CD4-positive, alpha-beta T cell treated with Interleukin-15 for 4 hours (primary cell): ENCODE measurements at places on chromosomes 12 and 14.

DNA sequence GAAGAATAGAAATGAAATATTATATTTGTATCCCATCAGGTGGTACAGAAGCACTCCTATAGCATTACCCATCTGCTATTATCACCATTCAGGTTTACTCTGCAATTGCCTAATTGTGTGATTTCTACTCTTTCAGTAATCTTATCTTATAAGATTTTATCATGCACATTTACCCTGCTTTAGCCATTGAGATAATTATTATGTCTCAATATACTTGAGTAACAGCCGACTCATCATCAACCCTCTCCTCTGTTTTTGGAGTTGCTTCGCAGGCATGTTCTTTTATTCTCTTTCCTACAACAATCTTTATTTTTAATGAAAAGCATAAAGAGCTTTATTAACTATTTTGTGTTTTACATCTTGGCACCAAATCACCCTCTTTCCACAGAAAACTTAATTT is 419.9 kb downstream of the LRIG3 start:
- DNase-seq, result no peak

GRCh38 chr14:100845341-100845740 is 19.4 kb downstream of the MEG3 start:
- DNase-seq, result no peak

DNA sequence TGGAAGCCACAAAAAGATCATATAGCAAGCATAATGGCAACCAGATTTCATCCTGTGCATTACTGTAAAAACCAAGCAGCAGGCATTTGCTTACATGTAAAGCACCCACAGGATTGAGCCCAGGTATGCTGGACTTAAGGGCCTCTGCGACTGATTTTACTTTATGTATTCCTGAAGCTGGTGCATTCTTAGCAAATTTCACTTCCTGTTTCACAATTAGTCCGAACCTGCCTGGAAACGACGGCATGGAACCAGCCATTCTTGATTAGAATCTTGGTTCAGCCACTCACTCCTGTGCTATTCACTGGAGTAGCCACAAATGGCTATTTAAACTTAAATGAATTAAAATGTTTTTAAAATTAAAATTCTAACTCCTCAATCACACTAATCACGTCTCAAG is 239.2 kb downstream of the NUAK1 start:
- DNase-seq, result no peak

DNA sequence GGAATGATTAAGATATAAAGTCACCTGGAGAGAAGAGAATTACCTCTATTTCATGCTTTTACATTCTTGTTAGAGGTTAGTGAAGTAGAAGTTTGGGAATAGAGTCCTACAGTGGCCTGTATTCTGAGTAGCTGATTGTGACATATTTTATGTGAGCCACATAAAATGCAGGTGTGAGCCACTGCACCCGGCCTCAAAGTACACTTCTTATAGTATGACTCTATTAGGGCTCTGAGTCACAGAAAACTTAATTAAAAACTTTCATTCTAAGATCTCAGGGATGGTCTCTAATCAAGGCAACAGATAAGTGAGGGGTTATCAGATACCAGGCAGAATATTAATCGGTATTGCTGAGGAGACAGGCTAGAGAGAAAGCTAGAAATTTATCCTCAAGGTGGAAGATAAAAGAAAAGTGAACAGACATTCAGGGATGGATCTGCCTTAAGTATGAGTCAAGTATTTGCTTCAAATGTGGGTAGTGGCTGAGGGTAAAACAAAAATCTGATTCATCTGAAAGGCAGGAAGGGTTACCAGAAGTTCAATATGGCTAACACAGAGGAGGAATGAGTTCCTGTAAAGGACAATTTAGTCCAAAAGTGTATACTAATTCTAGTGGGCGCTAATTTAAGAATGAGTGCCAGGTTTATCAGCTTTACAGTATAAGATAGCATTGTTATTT is 5.5 kb upstream of the G2E3 start:
- DNase-seq, result no peak

DNA sequence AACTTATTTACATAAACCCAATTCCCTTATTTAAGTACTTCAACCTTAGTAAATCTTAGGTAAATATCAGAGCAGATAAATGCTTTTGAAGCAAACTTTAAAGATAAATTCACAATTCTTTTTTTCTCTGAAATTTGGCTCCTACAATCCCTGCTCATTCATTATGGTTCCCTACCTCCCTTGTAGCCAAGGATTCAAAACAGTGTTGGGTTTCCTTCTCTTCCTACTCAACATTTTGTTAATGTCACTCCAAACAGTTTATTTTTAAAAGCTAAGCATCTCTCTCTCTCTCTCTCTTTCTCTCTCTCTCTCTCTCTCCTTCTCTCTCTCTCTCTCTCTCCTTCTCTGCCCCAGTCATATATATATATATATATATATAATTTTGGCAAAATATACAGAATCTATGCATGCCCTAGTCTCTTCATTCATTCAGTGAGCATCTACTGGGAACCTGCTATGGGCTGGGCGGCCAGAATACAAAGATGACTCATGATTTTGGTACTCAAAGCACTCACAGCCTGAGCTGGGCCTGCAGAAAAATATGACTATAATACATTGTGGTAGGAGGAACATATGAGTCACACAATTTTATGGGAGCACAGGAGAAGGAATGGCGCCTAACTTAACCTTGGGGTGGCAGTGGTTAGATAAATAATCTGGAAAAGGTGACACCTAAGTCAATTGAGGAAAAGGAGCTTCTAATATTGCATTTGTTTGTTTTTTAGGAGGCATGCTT is 123.7 kb upstream of the DHRS4 start:
- no peak for DNase-seq

- DNase-seq, result no peak
These were observed 118.4 kb downstream of the SAMD4A start for GRCh38 chr14:54685286-54685845.

DNA sequence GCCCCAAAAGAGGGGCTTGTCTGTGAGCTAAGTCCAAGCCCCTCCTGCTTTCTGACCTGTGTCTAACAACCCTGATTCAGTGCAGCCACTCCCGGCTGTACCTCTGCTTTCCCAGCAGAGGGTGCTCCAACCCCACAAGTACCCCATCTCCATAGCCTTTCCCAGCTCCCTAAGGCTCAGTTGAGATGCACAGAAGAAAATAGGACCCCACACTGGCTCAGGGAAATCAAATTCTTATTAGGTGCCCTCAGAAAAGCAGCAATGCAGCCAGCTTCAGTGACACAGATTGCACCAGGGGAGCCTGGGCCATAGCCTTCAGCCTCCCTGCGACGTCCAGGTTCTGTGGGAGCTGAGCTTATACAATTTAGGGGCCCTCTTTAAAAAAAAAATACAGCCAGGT is 49.9 kb downstream of the LRRC74A start:
- peak; percentile 48 for DNase-seq

GRCh38 chr12:113598815-113599406 is 127.2 kb upstream of the LHX5 start:
- no peak for DNase-seq

DNA sequence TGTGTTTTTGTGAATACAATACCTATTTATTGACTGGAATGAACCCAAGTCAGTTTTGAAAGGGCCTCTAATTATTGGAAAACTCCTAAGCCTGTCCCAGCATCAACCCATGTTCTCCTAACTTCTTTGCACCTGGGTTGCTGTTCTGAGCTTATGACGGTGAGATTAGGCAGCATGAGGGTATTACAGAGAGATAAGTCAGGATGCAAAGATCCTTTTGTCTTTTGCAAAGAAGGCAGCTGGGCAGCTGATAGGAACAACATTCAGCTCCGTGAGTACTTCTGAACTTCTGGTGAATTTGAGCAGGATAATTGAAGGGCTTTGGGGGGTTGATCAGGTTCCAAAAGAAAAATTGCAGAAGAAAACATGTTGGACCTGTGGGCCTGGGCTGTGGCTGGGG is at the start of gene PDE6H:
TSS of gene PDE6H (plus strand) at position 227 of the 400 bp plus-strand sequence. CDS start 4,971 bp downstream, outside the sequence.
- no peak for DNase-seq

DNA sequence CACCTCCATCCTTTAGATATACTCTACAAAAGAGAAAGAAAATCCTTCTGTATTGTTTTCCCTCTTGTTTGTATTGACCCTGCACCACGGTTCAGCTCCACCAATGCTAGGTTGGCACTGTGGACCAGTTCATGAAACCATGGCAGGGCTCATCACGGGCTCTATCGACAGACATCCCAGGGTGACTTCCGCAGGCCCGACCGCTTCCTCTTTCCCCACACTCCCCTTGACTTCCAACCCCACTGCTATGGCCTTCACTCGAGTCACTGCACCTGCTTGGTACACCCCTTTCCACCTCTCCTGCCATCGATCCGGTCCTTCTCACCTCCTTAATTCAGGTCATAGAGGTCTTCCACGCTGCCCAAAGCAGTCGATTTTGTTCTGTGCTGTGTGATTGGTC is 21.2 kb upstream of the AKAP5 start:
- DNase-seq, result no peak

DNA sequence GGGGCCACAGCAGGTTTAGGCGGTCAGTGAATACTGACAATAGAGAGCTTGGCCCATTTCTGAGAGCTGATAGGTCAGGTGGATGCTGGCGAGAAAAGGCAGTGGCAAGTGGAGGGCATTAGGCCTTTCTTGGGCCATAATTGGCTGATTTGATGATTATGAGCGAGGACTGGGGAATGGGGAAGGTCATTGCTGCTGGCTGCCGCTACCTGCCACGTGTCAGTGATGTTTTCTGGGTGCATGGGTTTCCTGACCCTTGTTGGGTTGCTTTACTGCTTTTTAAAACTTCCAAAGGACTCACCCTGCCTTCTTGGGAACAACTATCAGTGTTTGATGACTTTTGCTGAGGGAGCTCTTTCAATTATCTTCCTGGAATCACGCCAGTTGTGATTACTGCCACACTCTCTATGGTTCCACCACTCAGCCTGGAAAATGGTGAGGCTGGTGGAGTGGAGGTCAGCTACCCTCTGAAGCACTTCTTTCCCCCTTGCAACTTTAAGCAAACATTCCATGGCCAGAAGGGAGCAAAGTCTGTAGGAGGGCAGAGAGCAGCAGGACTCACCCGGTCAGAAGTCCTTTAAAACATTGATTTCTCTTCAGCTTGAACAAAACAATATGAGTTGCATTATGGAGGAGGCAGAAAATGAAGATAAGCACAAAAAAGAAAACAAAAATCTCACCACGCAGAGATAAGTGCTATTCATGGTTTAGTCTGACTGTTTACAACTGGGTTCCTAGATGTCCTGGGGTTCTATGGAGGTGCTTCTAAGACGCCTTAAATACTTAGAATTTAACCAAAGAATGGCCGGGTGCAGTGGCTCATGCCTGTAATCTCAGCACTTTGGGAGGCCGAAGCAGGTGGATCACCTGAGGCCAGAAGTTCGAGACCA is 12.1 kb upstream of the SLC10A1 start:
- no peak for DNase-seq
